ENCODE measurements at places on chromosomes 3 and 15.

- no peak for DNase-seq
These were observed 486.7 kb downstream of the DIPK2A start for GRCh38 chr3:144458283-144458682.

DNA sequence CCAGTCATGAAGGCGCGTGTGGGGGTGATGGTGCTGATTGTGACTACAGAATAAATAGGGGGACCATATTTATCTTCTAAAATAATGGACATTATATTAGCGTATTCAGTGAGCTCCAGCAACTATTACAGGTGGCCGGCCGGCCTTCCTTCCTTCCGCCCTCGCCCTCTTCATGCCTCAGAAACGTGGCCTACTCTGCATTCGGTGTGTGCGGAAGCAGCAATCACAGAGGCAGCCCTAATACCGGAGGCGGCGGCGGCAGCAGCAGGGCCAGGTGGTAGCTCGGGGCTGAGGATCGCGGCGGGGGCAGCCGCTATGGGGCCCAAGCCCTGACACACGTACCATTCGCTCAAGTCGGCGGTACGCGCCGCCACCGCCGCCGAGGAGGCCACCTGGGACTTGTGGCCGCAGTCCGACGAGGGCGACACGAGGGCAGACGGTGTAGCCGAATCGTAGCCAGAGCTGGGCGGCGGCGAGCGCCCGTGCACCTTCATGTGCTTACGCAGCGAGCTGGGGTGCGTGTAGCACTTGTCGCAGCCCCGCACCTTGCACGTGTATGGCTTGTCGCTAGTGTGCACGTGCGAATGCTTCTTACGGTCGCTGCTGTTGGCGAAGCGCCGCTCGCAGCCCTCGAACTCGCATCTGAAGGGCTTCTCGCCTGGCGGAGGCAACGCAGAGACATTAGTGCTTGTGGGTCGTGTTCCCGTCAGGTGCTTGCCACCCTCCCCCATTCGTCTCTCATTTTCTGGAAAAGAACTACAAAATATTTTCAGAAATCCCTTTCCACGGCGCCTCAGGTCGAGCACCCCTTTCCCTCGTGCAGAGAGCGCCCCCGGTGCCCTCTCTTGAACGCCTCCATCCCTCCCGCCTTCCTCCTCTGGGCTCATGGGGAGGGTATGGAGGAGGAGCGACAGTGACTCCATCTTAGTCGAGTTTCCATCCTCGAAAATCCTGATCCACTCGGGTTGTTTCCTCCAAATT is 15.5 kb downstream of the ZIC4 start:
- no peak for DNase-seq

DNA sequence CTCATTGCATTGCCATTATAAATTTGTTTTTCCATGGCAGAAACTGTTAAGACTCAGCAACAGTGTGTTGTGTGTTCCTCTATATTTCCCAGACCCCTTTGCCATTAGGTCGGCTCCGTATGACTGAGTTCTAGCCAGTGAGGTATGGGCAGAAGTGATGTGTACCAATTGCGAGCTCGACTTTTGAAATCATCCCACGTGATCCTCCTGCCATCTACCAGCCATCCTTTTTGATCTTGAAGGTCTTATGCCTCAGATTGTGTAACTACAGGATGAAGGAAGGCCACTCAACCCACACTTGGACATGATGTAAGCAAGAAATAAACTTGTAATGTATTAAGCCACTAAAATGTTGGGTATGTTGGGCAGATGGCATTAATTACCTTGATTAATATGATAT is 562.3 kb downstream of the PDCD6IP start:
- no peak for DNase-seq

- DNase-seq = no peak
These were observed 43.9 kb upstream of the POLG start for GRCh38 chr15:89378296-89379151.

GRCh38 chr3:156685198-156685597 is 10.8 kb downstream of the TIPARP start:
- no peak for DNase-seq

GRCh38 chr15:52011711-52012144 is 7.3 kb upstream of the MAPK6 start:
- no peak for DNase-seq

DNA sequence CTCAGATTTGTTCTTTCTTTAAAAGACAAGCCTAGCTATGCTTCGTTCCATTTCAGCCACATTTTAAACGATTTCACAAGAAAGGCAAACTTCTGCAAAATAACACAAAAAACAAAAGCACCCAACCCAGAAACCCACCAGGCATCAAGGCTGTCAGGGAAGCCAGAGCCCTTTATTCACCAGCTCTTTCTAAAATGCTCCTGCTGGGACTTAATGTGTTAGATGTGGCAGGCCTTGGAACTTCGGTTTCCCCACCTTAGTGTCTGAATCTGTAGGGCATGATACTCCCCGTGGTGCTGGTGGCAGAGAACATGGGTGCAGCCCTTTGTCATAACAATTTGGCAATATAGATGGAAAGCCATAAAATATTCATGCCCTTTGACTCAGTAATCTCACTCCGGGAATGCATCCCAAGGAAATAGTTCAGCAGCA is 56.8 kb upstream of the LCTL start:
- DNase-seq = no peak

- DNase-seq = no peak
These were observed 47.1 kb upstream of the IL20RB start for GRCh38 chr3:136910697-136911096.

- DNase-seq = no peak
These were observed 6.4 kb downstream of the GNAI2 start for GRCh38 chr3:50242381-50242770.

DNA sequence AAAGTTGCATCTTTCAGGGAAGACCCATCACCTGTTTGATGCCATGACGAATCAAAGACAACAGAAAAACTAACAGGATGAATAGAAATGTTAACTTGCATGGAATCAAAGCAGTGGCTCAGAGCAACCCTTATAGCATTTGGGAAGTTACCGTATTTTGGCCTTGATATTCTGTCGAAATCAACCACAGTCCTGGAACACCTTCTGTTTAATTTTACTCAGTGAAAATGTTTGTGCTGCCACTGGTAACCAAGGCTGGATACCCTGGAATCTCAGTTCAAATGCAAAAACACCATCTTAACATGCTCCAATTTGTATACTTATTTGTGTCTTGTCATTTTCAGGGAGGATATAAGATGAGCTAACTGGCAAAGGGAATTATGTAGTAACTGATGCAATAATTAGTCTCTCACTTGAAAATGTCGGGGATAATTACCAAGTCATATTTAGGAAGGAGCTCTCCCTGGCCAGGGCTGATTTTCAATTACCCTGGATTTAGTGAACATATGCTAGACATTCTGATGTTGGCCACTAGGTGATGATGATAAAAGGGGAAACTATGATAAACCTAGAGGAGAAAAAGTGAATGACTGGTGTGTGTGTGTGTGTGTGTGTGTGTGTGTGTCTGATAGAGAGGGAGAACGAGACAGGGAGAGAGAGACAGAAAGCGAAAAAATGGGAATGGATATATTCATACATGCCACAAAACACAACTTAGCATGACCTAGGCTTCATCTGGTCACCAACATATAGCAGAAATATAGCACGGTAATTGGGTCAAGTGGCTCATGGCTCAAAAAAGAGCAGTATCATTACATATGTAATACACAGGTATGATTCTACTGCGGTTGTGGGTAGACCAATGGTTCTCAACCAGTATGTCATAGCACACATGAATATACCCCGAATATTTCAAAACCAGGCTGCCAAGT is 19.0 kb upstream of the PRICKLE2 start:
- no peak for DNase-seq

- no peak for DNase-seq
These were observed 81.9 kb downstream of the MITF start for GRCh38 chr3:69821133-69821532.

GRCh38 chr3:6709178-6709577 is 151.7 kb upstream of the GRM7 start:
- no peak for DNase-seq

DNA sequence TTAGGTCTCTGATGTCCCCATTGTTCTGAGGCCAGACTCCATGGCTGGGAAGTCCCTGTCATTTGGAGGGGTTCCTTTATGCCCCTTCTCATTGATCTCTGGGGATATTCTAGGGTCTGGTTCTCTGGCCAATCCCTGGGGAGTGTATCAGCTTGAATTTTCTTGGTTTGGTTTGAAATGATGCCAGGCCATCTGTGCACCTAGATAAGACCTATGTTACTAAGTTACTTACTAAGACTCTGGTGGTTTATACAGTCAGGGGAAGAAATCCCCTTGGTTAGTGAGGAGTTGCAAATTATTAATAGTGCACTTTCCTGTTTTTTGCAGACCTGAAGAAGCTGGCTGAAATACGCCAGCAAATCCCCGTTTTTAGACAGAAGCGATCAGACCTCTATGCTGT is 20.3 kb downstream of the NIT2 start:
- no peak for DNase-seq

DNA sequence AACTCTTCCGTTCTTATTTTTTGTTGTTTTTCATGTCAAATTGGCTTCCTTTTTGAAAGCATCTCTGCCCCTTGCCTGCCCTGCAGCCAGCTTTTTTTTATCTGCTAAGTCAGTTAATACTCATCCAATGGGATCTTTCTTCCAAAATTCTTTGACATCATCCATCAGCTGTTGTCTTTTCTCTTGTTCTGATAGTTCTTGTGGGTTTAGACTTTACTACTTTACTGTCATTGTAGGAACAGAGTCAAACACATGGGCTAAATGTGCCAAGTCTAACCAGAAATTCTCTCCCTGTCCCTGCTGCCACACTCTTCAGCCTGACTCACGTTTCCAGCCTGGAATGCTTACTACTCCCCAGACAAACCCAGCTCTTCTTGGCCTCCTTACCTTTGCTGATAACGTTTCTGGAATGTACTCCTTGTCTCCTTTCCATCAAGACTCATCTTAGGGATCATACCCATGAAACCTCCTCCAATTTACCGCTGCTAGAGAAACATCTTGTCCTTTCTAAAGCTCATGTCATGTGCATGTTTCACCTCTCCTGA is 10.7 kb upstream of the VPS8 start:
- DNase-seq = no peak

DNA sequence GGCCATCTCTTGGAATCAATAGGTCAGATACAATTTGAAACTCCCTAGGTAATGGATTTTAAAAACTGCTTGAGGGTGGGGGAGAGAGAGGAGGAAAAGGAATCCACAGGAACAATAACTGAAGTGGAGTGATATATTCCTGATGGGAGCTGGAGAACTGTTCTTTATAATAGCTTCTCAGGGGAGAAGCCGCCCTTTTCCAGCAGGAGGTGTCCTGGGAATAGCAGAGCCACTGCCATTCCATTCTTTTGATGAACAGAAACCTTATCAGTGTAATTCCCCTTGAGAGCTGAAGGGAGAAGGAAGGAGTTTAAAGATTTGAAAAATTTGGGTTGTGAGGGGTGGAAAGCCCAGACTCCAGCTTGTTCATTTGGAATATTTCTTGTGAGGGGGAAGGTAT is 504.9 kb upstream of the DPH6 start:
- DNase-seq = no peak

DNA sequence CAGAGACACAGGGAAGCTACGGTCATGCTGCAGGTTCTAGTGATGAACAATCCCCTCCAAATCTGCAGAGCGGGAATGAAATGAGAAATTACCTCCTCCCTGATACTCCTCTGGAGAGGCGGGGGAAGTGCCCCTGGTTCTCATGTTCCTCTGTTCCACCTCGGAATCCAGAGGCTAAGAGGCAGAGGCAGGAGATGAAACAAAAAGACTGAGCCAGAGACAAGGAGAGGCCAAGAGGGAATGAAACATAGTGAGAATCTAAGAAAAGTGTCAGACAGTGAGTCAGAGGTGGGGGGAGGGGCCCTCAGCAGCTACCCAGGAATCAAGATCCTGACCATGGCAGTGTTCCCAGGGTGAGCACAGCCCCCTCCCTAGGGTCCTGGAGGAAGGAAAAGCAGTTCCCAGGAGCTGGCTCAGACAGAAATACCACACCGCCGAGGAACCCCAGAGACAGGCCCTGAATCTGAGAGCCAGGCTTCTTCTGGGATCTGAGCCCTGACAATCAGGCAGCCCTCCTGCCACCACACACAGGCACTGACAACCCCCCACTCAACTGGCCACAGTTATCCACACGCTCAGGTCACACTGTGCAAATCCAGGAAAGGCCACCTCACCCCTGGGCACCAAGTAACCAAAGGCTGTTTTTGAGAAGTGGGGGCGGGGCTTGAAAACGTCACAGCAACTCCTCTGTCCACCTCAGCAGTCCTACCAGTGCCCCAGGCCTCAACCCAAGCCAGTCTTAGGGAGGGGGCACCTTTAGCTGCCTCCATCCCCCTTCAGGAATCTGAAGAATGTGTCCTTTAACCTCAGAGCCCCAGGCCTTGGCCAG is 2.4 kb downstream of the CSRNP1 start:
- DNase-seq = peak; percentile 92

- DNase-seq = no peak
These were observed 123.4 kb upstream of the MB21D2 start for GRCh38 chr3:193040836-193041672.

DNA sequence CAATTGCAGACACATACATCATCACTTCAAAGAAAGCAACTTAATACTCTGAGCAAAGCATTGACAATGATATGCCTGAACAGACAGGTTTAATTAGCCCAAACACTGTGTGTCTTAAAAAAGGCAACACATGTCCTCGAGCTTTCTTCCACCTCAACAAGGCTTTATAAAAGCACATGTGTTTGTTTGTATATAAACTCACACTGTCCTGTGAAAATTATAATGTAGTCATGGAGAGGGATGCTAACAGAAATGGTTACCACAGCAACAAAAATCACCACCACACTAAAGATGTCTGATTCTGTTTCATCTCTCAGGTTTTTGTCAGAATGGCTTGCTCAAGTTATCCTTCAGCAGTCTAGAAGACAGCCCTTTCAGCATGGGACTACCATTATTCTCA is 314.7 kb downstream of the MAGI1 start:
- DNase-seq = no peak

DNA sequence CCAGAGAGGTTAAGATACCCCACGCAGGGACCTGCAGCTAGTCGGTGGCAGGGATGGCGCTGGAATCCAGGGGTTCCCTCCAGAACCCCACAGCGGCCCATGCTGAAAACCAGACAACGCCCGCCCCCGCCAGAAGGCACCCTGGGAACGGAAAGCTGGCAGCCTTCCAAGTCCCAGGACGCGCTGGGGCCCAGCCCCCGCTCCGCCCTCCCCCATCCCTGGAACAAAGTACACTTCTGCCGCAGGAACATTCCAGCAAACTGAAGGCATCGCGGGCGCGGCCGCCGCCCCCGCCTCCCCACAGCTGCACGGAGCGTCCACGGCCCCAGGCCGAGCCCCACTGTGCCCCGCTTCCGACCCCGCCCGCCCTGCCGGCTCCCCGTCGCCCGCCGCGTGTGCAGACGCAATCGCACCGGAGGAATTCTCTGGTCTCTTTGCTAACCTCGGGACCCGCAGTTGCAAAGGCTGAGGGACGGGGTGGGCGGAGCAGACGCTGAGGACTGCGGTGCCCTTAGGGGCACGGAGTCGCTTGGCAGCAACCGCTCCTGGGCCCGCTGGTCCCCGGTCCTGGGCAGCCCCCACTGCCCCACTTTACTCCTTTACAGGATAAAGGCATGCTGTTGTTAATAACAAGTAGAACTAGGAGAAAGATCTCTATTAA is 44.8 kb upstream of the RNU6-1 start:
- DNase-seq = no peak

DNA sequence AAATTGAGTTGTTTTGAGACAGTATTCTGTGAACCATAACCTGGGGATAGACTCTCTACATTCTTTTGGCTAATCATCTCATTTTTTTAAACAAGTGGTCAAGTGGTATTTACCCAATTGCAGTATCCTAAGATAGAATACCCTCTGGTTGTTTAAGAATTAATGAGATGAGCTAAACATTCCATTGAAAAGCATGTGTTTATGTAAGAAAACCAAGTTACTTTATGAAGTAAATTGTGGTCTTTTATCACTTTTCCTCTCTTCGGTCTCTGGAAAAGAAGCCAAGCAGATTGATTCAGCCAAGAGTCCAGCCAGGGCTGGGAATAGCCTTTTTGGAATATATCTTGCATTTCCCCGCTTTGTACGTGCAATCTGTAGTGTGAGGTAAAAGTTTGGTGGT is 185.7 kb upstream of the TOPAZ1 start:
- DNase-seq = peak; percentile 70
